NCI-H146 (cell line): ENCODE measurements at places on chromosomes 2 and 18.
A peak's percentile ranks its signal among the peaks of the same experiment; 100 is the strongest.

DNA sequence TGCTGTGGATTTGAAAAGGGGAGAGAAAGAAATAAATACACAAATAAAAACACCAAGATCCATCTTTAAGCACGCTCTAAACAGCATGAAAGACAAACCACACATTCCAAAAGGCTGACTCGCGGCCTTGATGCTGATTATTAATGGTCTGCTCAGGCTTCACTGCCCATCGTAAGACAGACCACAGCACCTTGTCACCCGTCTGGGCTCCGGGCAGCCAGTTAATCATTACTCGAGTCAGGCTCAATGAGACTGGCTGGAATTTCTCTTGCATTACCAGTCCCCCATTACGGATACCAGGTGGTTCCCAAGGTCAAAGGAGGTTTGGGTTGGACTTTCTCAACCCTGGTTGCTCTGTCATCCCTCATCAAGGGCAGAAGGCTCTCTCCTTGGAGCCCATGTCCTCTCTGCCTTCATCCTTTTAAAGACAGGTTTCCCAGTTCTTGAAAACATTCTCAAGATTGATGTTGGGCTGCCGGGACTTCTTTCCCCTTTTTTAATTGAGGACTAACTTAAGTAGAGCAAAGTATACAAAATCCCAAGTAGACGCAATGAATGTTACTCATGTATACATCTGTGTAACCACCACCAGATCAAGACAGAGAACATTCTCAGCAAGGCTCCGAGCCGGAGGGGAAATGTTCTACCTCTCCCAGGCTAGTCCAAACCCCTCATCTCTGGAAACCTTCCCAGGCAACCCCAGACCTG lies 8.1 kb downstream of the SMAD7 start:
- no peak for DNase-seq

GRCh38 chr2:15580451-15580850 lies 11.2 kb upstream of the DDX1 start:
- DNase-seq, result no peak

GRCh38 chr2:210363261-210363660 lies 48.3 kb upstream of the MYL1 start:
- DNase-seq, result peak; percentile 69

DNA sequence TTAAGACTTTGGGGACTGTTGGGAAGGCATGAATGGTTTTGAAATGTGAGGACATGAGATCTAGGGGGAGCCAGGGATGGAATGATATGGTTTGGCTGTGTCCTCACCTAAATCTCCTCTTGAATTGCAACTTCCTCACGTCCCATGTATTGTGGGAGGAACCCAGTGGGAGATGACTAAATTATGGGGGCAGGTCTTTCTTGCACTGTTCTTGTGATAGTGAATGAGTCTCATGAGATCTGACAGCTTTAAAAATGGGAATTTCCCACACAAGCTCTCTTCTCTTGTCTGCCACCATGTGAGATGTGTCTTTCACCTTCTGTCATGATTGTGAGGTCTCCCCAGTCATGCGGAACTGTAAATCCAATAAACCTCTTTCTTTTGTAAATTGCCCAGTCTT lies 11.5 kb upstream of the MBP start:
- DNase-seq, result no peak

GRCh38 chr2:69122271-69122670 lies 109.3 kb downstream of the ANTXR1 start:
- DNase-seq, result no peak

DNA sequence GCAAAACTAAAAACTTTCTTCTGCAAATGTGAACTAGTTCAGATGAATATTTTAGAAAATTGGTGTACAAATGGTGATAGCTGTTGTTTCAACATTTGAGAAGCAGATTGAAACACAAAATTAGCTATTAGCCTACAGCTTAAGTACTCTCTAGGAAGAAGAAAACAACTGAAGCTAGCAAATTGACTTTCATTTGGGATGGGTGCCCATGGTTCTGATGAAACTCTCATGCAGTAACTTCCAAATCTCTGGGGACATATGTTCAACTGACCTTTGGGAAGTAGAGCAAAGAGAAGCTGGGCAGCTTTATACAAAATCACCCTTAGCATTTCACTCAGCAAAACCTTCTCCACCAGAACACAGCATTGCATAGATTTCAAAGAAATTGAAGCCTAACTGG lies 119.0 kb downstream of the GALNT13 start:
- DNase-seq, result no peak

DNA sequence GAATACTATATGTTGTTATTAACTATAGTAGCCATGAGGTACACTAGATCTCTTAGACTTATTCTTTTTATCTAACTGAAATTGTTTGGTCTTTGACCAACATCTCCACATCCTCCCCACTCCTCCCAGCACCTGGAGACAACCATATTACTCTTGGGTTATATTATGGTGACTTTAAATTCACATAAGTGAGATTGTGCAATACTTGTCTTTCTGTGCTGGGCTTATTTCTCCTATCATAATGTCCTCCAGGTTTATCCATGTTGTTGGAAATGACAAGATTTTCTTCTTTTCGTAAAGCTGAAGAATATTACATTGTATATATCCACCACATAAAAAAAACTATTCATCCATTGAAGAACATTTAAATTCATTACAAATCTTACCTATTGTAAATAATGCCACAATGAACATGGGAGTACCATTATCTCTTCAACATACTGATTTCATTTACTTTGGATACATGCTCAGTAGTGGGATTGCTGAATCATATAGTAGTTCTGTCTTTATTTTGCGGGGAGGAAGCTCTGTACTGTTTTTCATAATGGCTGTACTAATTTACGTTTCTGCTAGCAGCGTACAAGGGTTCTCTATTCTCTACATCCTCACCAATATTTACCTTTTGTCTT lies 159.2 kb upstream of the SCN7A start:
- DNase-seq, result no peak

DNA sequence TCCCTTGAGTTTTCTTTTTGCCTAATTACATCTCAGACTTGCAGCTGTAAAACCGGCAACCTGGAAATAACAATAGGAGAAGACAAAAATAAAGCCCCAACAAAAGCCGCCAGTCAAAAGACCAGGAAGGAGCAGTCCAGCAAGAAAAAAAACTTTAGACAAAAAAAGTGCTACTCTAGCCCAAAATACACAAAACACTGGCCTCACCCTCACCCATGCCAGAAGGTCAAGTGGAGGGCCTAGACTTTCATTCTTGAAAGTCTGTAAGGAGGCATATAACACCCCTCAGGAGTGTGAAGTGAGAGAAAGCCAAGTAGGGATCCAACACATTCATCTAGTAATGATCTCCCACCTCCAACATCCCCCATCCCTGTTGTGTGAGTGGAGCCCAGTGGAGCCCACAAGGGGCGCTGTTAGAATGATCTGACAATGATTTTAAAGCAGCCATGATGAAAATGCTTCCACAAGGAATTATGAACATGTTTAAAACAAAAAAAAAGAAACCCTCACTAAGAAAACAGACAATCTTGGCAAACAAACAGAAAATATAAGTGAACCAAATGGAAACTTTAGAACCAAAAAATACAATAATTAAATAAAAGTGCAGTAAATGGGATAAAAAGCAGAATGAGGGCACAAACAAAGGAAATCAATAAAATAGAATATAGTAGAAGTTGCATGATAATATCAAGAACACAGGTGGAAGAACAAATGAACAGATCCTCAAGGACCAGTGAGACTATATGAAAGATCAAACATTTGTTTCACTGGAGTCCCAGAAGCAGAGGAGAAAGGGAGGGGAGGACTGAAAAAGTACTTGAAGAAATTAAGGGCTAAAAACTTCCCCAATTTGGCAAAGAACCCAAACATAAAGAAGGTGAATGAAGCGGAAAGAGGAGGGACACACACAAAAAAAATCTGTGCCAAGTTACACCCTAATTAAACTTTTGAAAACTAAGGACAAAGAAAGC lies 23.9 kb downstream of the SESTD1 start:
- no peak for DNase-seq

- no peak for DNase-seq
Measured at GRCh38 chr2:1931003-1931914, 186.9 kb upstream of the PXDN start.

DNA sequence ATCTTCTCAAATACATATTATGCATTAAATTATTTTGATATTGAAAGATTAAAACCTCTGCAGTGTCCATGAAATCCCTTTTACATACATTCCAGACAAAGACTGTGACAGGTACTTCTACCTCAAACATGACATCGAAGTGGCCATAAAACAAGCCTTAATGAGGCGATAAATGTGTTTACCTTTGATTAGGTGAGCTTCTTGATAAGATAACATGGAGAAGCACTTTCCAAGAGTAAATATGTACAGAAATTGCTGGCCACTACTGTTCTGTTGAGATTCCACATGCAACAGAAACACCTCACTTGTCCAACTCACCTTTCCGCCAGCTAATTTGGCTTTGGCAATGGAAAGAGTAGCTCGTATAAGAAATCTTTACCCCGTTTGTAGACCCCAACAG lies 55.2 kb downstream of the ZEB2 start:
- DNase-seq, result peak; percentile 52

GRCh38 chr2:164794016-164794415 lies 47.6 kb downstream of the COBLL1 start:
- no peak for DNase-seq

DNA sequence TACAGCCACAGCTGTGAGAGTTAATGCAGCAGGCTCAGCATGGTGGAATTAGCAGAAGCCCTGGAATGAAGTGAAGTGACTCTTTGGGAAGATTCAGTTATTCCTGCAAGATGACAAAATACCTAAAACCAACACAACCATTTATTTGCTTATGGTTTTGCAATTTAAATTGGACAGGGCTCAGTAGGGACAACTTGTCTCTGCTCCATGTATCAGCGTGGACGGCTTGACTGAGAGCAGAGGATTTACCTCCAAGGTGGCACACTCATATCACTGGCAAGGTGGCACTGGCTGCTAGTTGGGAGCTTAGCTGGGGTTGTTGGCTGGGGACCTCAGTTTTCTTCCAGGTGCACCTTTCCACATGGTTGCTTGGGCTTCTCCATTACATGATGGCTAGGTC lies 58.3 kb downstream of the LTBP1 start:
- DNase-seq, result no peak

GRCh38 chr2:114661971-114662939 lies 219.8 kb downstream of the DPP10 start:
- DNase-seq, result peak; percentile 7

DNA sequence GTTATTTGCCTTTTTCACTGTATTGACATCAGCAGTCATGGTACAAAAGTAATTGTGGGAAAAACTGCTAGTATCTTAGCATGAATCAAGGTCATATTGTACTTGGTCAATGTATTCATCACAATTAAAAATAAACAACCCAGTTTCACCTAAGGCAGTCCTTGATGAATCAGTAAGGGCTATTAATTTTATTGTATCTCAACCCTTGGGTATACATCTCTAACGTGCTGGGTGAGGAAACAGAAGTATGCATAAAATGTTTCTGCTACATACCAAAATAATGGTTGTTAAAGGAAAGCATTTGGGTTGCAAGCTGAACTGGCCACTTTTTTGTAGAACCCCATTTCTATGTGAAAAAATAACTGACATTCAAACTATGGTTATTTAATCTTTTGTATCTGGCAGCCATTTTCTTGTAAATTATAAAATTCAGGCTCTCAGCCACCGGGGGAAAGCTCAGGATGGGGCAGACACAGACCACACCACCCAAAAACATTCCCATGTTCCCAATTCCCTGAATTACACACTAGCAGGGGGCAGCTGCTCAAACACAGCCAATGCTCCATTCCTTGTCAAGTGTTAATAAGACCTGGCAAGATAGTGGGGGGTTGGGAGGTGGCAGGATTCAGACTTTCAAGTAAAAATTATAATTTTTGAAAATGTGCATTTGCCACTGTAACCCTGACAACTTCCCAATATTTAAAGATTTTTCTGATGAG lies 49.3 kb downstream of the OLA1 start:
- DNase-seq, result no peak

- no peak for DNase-seq
Measured at GRCh38 chr2:118151831-118152230, 63.6 kb downstream of the INSIG2 start.

GRCh38 chr2:178870703-178871102 lies 63.5 kb upstream of the TTN start:
- DNase-seq, result no peak

GRCh38 chr2:123696021-123696420 lies 329.1 kb upstream of the CNTNAP5 start:
- DNase-seq, result no peak

DNA sequence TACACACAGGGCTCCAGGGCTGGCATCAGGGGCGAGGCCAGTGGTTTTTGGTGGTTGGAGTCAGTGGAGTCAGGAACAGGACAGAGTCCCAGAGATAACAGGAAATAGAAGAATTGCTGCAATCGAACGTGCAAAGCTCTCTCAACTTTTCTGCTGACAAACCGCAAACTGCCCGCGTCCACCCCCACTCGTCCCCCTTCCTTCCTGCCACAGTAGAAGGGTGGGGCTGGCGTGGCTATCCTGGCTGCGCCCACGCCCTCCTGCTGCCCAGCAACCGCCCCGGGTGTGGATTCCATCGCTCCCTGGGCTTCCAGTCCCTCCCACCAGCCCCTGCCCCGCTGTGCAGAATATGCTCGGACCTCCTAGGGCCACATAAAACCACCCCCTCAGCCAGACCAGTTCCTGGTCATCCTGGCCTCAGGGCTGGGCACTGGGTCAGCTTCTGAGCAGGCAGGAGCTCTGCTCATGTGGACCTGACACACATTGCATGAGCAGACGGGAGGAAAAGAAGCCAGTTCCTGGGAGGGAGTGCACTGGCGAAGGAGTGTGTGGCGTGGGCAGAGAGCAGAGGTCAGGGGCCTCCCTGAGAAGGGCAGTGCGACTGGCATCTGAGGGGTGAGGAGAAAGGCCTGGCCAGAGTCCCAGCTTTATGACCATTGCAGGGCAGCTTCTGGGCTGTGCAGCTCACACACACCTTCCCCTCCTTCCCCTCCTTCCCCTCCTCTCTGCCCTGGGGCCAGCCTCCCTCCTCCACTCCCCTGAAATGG lies 85.4 kb upstream of the ATG16L1 start:
- no peak for DNase-seq

DNA sequence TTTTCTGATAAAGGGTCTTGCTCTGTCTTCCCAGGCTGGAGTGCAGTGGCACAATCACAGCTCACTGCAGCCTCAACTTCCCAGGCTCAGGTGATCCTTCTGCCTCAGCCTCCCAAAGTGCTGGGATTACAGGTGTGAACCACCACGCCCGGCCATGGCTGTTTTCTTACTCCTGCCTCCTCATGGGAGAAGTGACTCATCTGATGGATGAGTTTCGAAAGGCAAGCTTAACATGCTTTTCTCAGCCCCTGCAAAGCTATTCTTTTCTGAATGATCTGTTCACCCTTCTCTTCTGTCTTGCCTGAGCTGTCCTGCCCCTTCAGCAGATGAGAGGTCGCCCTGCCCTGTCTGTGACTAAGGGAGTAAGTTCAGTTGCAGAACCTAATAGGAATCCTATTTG lies 929 bp upstream of the CREG2 start:
- no peak for DNase-seq

- DNase-seq, result no peak
Measured at GRCh38 chr2:118842661-118843482, 4.6 kb downstream of the EN1 start.
